Stimulated activated CD8-positive, alpha-beta memory T cell treated with anti-CD3 and anti-CD28 coated beads, Interleukin-15, amount 100 ng/mL, for 4 hours (primary cell): ENCODE measurements at places on chromosomes 1 and 21.

DNA sequence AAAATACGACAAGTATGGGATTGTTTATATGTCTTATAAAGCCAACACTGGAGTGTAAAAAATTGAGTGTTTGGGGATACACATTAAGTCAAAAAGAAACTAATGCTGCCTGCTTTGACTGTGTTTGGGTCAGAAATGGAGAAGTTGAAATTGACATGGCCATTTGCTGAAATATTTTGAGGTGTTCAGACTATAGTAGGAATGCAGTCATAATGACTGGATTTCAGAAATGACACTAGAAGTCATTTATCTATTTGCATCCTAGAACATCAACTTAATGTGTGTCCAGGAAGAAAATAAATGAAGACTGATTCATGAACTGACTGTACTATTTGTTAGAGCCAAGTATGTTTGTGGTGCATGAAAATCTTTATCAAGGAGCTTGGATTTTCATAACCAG, 28.4 kb downstream of the RASAL2 start:
- no peak for DNase-seq

- no peak for DNase-seq
These were observed 34.4 kb downstream of the CAPZB start for GRCh38 chr1:19450811-19451515.

- DNase-seq, result no peak
These were observed 95.0 kb downstream of the SGIP1 start for GRCh38 chr1:66628926-66629325.

- DNase-seq, result no peak
These were observed 44.3 kb downstream of the TMEM51 start for GRCh38 chr1:15197591-15198447.

- no peak for DNase-seq
These were observed 52.1 kb downstream of the ELK4 start for GRCh38 chr1:205579711-205580110.

DNA sequence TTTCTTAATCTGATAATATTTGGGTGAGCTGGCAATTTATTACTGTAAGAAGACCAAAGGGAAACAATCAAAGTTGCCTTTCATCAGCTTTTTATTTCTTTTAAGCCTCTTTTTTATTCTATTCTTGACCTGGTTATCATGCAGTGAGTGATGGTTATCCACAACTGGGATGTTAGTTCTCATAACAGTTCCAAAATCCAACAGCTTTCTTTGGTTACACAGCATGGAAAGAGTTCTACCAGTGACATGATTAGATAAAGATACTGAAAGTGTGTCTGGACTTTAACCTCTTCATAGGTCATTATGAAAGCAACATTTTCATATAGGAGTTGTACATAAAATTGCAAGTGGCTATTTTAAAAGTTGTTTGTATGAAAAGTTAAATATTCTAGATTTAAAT, 163.0 kb downstream of the SYT2 start:
- no peak for DNase-seq

DNA sequence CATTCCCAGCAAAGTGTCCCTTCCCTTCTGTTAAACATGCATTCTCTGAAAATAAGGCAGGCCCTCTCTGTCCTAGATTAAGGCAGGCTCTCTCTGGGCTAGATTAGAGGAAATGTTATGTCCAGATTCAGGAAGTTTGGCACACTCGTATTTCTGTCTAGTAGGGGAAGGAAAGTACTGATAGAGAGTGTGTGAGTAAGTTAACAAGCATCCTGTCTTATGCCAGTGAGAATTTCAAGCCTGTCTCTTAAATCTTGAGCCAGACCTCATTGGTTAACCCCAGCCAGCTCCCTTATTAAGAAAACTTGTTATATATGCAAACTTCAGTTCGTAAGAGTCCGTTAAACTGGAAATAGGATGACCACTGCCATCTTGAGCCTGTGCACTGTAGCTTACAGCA, 31.6 kb downstream of the IGSF5 start:
- DNase-seq, result no peak

- peak; percentile 54 for DNase-seq
These were observed 20.2 kb downstream of the PEX14 start for GRCh38 chr1:10494754-10495474.

DNA sequence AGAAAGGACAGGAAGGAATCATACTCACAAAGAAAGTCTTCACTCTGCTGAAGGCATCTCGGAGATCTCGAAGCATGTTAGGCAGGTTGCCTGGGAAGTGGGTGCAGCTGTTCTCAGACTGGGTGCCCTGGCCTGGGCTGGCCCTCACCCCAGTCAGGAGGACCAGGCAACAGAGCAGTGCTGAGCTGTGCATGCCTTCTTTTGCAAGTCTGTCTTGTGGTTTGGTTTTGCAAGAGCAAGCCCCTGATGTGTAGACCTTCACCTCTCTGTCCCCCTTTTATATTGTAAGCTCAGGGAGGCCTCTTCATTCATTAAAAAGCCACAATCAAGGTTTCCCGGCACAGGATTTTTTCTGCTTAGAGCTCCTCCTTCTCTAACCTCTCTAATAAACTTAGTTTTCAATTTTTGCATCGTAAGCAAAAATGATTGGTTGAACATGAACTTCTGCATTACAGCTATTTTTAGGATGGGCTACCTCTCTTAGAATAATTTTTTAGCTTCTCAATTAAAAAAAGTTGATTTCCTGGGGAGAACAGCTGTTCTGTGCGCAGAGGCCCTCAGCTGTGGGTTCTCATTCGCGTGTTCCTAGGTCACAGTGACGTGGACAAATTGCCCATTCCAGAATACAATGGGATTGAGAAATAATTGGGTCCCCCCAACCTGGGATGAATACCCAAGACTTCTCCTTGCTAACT, at the start of gene IL10:
Gene IL10 (minus strand): TSS at position 252 of the 695 bp plus-strand sequence. CDS start 59 bp downstream, at position 193.
- DNase-seq, result no peak

DNA sequence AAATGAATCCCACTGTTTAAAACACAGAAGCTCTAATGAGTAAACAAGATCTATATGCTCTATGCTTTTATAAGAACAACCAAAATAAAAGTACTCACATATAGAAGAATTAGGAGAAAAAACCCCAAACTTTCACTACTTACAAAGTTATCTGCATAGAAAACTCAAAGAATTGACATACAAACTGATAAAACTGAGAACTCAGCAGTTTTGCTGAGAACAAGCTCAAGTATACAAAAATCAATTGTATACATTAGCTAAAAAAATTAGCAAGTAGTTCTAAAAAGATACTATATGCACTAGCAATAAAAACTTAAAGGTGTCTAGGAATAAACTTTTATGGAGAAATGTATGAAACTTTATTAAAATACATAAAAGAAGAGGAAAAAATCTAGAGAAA, 186.2 kb upstream of the KAZN start:
- DNase-seq, result no peak

DNA sequence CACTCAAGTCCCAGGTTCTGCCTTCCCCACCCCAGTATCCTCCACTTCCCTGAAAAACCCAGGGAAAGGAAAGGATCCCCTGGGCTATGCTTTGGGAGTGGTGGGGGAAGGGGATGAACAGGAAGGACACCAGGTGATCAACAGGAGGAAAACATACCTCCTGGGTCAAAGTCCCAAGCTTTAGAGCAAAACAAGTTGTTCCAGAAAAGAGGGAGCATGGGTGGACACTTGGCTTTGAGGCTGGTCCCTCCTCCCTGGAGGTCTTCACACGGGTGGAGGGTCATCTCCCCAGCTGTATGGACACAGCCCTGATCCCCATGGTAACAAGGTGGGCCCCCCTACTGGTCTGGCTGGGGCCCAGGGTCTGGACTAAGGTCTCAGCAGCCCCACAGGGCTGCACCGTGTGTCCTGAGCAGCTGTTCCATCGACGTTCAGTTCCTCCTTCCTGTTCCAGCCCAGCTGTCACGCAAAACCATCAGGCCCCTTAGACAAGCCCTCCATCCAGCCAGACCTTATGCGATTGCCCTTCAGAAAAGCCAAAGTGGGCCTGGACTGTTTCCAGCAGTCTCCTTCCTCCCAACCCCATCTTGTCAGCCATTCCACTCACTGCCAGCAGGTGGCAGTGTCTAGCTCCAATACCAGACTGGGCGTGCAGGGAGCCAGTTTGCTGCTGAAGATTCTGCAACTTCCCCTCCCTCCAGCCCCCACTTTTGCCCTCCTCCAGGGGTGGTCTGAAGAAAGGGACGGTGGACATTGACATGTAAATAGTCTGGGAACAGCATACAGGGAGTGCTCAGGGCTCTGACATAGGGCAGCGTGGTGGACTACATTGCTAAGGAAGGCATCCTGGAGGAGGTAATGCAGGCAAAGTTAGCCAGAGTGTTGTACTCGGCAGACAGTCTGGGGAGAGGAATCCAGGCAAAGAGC, 2.9 kb upstream of the PDZK1IP1 start:
- DNase-seq, result peak; percentile 30

- no peak for DNase-seq
These were observed 62.8 kb downstream of the DTL start for GRCh38 chr1:212098310-212098709.

GRCh38 chr1:111346089-111346885, 55.6 kb downstream of the CHIA start:
- DNase-seq, result peak; percentile 66

DNA sequence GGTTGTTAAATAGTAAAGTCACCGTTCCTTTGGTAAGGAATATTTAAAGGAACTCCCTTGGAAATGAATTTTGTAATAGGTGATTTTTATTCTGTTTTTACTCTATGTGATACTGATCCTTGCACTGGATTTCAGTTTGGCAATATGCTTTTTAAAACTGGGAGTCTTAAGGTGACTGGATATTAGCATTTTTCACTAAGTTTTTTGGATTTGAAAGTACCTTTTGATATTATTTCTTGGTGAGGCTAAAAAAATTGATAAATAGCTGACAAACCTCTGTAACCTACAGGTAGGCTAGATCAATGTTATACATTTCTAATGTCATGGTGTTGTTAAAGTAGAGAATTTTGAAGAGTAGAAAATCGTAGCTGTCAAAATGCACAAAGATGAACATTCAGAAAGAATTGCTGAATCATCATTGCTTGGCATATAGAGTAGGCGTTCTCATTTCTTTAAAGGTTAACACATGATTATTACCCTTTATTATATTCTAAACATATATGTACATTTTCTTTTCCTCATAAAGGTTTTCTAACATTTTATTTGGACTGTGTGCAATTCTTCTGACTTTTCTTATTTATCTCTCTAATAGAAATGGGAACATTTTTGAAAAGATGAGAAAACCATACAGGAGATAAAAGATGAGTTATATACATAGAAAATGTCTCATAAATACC, 1.5 kb upstream of the DNAJB4 start:
- no peak for DNase-seq
